ENCODE measurements at places on chromosomes 4 and X.

DNA sequence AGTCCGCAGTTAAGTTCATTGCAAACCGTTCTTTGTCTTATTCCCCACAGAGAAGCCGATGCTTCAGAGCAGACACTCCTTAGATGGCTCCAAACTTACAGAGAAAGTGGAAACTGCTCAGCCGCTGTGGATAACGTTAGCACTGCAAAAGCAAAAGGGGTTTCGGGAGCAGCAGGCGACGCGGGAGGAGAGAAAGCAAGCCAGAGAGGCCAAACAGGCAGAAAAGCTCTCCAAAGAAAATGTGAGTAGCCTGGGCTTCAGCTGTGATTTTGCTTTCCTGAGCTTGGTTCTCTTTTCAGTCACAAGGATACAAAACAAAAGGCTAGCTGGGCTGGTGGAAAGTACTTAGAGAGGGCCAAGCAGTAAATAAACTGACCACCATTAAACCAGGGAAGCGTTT is 64.0 kb downstream of the AASDH start:
- DNase-seq: no peak

DNA sequence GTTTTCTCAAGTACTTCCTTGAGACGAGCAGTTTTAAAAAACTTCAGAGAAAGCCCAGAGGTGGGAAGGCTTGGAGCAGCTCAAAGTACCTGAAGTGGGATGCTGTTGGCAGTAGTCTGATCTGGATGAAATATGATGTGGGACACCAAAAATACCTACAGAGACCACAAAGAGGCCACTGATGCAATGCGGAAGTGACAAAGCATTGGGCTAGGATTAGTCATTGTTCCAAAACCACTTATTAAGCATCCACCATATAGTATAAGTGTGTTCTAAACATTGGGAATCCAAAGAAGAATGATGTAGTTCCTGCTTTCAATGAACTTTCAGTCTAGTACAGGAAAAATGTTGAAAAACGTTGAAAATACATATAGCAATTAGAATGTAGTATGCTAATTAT is 386.1 kb upstream of the CNKSR2 start:
- peak; percentile 60 for DNase-seq

DNA sequence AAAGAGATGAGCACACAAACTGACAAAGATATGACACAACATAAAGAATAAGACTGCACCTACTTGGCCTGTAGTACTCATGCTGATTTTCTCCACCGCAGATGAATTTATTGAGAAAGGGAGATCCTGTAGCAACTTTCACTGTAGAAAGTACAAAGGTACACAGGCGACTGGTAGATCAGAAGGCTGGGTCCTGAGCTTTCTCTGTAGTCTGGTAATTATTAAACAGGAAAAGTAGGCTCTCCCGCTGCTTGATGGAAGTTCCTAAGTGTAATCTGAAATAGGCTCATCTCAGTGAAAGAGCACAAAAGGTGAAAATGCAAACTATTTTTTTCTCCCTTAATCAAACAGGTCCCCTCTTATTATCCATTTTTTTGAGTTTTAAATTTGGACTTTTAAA is at the start of gene ADH6:
Gene ADH6 (minus strand): TSS at position 175 of the 400 bp plus-strand sequence. CDS start 94 bp downstream, at position 81.
- DNase-seq: no peak

- DNase-seq: no peak
Observed at GRCh38 chrX:148574237-148574973, 74.0 kb downstream of the AFF2 start.

- DNase-seq: no peak
Observed at GRCh38 chr4:61511716-61512488, 311.8 kb downstream of the ADGRL3 start.

GRCh38 chr4:14221176-14221575 is 593.7 kb upstream of the BOD1L1 start:
- DNase-seq: no peak

DNA sequence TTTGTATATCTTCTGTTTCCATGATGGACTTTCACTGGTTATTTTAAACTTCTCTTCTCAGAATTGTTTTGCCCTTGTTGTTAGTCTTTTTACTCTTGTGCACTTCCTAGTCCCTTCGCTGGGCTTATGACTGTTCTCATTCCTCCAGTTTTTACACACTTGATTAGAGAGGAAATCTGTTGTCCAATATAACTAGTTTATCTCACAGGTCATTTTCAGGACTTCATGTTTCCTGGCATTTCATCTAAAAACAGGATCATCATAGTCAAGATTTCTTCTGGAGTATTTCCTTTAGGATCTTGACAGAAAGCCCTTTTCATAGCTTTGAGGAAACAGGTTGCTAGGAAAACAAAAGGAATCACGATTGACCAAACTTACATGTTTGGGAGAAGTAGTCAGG is 3.0 kb downstream of the FNIP2 start:
- no peak for DNase-seq

- DNase-seq: peak; percentile 65
Observed at GRCh38 chr4:121726642-121727268, 30.0 kb upstream of the ANXA5 start.

DNA sequence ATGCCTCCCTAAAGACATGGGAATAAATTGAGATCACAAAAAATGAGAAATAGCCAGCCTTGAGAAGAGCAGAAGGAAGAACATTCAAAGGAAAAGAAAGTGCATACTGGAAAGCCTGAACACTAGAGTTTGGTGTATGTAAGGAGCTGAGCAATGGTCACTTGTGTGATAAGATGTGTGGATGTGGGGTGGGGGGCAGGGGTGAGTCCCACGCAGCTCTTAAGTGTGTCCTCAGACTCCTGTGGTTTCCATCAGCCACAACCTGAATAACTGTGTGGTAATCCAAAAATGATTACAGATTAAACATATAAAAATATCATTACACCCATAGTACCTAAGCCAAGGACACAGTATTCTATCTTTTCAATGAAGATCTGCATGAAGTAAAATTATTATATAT is 59.9 kb downstream of the ELOVL6 start:
- no peak for DNase-seq

- no peak for DNase-seq
Observed at GRCh38 chrX:64338296-64338695, 57.0 kb downstream of the MTMR8 start.
